ENCODE measurements at places on chromosomes 11 and 22.

- no peak for DNase-seq
Measured at GRCh38 chr22:30335236-30335635, 8.5 kb upstream of the TBC1D10A start.

DNA sequence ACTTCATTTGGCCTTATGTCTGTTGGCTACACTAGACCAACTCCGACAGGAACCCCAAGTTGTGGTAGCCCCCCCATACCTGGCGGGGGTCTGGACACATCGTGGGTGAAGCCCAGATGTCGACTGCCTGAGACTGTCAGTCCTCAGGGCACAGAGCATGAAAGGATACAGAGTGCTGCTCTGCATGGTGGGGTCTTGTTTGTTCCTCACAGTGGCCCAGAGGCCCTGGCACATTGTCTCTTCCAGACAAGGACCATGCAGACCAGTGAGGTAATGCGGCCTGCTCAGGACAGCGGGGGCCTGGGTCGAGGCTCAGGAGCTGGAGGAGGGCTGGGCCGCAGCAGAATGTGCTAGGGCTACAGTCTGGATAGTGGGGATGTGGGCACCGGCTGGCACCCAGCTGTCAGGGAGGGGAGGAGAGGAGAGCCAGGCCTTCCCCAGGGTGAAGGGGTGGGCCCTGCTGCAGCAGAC lies 14.6 kb downstream of the CAPN5 start:
- peak; percentile 19 for DNase-seq

DNA sequence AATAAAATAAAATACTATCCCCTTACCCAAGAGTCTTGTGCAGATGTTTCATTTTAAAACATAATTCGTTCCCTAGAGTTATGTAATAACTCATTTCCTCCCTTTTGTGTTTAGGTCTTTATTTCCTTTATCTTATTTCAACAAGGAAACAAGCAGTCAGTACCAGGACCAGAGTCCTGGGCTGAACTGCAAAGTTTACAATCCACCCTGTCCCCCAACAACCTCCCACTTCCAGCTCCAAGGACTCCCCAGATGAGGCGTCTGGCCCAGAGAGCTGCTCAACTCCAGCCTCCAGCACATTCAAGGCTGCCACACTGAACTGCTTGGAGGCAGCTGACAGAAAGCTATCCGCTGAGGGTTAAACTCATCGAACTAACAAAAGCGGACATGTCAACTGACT lies 4.5 kb downstream of the POLDIP3 start:
- DNase-seq: no peak

DNA sequence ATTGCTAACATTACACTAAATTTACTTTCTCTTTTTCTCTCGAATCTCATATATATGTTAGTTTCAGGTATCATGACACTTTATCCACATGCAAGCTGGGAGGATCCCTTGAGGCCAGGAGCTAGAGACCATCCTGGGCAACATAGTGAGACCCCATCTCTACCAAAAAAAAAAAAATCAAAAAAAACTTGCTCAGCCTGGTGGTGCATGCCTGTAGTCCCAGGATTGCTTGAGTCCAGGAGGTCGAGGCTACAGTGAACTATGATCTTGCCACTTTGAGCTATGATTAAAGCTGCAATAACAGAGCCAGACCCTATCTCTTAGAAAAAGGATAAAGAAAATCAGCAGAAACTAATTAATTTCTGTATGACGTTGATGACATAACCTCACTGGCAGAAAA lies 3.7 kb upstream of the UPK3A start:
- no peak for DNase-seq

DNA sequence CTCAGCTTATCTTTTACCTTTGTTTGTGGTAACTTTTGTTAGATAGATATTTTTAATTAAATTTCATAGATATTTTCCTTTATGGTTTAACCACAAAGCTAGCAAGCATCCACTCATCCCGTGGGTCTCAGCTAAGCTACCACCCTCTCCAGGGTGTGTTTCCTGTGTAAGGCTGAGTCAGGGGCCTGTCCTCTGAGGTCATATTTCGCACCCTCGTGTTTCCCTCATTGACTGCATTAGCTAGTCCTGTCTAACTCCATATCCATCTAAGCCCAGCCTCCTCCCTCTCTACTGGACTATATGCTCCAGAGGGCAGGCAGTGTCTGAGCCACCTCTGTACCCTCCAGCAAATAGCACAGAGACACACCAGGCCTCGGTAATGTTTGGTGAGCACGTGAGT lies 16.7 kb downstream of the XRRA1 start:
- no peak for DNase-seq

- DNase-seq: no peak
Measured at GRCh38 chr22:19769393-19769715, 8.8 kb downstream of the TBX1 start.

DNA sequence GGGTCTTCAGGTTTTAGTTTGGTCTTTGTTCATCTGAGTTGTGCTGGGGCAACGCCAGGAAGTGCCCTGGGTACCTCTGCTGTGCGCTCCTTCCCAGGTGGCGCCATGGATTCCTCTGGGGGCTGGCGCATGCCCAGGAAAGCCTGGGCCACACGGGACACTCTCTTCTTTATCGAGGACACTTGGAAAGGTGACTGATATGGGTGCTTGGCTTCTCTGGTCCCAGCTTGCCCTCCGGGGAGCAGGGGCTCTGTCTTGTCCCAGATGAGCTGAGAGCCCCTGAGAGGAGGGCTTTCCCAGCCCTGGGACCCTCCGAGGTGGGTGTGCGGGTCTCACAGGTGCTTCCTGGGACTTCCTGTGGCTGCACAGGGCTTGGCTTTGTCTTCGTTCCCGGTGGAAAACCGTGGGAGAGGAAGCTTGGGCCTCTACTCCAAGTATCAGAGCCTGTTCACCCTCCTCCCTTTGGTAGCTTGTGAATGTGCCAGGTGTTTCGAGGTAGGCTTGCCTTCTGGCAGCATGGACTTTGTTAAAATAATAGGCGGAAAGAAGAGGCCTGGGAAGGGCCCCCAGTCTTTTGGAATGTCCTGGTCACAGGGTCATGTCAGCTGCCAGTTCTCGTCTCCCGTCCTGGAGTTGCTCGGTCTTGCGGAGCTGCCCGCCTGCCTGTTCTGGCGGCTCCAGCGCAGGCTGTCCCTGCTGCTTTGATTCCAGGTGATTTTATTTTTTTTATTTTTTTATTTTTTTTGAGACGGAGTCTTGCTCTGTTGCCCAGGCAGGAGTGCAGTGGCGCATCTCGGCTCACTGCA lies 10.1 kb upstream of the NEAT1 start:
- DNase-seq: no peak

DNA sequence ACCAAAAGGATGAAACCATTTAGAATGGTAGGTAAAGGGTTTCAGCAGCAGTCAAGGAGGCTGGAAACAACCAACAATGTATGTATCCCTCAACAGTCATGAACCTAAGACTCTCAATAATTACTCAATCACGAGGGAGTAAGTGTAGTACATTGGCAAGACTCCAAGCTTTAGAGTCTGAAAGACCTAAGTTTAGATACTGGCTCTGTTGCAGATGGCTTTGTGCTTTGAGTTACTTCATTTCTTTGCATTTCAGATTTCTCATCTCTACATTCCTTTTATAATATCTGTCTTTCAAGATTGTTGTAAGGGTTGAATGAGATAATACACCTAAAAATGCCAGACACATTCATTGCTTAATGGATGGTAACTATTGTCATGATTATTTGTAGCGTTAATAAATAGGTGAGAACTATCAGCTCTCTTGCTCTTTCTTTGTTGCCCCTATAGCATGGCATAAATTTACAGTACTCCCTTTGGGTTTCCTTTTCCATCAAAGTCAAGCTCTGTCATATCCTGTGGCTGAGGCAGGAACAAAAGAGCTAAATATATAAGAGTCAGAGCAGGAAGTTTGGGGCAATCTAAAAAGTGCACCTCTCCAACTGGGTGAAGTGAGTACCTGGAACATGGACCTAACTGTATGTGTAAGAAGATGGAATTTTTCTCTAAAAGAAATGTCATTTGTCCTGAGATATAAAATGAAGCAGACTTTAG lies 228.2 kb upstream of the ZC3H12C start:
- DNase-seq: no peak

- DNase-seq: no peak
Measured at GRCh38 chr22:19967850-19968449, 26.3 kb upstream of the TXNRD2 start.

DNA sequence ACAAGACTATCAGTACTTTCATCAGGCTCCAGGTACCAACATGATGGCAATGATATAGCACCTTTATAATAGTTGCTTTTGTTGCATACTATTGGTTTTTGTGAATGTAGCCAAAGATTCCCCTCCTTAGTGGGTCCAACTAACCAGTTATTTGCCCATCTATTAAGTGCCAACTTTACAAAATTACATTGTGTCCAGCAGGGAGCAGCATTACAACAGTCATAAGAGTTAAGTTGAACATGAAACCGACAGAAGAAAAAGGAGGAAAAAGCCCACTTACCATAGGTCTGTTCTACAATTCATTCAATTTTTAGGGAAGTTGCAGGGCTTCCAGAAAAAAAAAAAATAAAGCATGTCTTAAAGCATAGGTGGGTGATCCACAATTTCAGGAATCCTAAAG lies 21.6 kb downstream of the IMMP1L start:
- DNase-seq: no peak

DNA sequence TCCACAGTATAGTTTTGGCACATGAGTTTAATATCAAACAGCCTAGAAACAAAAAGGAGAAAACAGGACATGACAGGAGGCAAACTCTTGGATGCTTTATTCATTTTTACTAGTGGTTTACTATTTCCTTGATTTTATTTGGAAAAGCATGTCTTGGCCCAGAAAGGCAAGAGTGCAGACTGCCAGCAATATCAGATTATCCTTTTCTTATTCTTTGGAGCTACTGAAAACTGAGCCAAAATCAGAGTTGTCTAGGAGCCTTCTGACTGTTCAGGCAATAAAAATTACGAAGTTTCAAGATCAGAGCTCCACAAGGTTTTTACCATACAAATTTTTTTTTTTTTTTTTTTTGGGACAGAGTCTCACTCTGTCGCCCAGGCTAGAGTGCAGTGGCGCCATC lies 16.0 kb downstream of the CELF1 start:
- no peak for DNase-seq

DNA sequence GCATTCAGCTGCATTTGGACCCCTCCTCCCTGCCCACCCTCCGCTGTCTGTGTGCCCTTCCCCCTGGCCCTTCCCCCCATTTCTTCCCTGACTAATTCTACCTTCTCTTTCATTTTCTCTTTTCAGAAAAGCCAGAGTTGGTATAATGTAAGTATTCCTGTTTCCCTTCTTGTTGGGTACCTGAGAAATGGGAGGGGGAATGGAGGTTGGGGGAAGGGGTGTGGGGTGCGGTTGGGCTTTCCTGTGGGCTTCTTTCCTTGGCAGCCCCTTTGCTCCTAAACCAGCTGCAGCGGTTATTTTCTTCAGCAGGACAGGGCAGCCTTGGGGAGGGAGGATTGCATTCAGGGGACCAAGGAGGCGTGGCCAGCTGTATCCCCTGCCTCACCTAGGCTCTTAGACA lies 70.2 kb downstream of the SCN3B start:
- no peak for DNase-seq

DNA sequence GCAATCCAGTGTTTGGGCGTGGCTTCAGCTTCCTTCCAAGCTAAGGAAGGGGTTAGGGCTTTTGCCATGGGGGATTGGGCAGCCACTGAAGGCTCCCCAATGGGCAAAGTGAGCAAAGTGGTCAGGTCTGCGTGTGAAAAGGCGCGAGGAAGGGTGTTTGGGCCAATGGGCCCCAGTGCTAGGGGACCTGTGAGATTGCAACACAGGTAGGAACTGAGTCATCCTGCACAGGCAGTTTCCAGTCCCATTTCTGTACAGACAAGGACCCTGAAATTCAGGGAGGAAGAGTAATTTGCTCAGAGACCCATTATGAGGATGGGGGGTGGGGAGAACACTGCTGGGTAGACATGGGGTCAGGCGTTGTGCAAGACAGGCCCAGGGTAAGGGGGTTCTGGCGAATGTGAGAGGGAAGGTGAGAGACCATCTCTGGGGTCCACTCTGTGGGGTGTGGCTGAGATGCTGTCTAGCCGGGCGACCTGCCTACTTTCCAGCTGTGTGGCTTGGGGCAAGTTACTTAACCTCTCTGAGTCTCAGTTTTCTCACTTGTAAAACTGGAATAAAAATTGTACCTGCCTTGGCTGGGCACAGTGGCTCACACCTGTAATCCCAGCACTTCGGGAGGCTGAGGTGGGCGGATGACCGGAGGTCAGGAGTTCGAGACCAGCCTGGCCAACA lies 7.3 kb downstream of the CCDC88B start:
- no peak for DNase-seq

DNA sequence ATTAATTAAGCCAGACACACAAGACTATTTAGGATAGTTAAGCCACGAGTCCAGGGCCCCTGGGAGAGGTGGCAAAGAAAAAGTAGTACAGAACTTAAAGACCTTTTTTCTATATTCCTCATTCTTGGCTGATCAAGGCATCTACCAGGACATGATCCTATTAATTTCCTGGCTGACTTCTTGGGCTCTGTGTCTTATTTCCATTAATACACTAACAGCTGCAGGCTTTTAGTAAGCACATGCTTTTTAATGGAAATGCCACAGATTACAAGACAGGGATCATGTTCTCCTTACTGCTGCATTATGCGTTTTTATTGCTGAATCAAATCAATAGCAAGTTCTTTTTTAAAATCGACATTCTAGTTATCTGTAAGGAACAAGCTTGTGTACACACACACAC lies 35.2 kb downstream of the BTG4 start:
- DNase-seq: no peak

GRCh38 chr11:2681408-2682145 lies 18.2 kb downstream of the KCNQ1OT1 start:
- DNase-seq: peak; percentile 3

- no peak for DNase-seq
Measured at GRCh38 chr22:50672471-50673230, at the start of gene SHANK3. Gene SHANK3 (plus strand): TSS chr22:50672823.

GRCh38 chr11:61569701-61570100 lies 11.2 kb downstream of the SYT7 start:
- DNase-seq: no peak

DNA sequence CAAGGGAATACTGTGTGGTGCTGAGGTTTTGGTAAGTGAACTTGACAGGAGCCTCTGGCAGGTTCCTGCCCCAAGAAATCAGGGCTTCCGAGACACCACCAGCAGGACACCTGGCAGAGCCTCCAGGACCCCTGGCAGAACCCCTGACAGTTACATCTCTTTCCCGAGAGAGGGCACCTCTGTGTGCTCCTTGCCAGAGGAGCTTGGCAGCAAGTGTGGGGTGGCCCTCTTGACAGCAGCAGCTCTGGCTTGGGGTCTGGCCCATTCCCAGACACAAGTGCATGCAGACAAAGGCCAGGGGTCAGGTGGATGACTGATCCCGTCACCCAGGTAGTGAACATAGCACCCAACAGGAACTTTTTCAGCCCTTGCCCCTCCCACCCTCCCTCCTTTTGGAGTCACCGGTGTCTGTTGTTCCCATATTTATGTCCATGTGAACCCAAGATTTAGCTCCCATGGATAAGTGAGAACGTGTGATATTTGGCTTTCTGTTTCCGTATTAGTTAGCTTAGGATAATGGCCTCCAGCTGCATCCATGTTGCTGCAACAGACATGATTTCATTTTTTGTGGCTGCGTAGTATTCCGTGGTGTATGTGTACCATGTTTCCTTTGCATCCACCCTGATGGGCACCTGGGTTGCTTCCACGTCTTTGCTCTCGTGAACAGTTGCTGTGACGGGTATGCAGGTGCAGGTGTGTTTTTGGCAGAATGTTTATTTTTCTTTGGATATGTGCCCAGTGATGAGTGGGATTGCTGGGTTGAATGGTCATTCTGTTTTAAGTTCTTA lies 21.2 kb upstream of the OSBPL5 start:
- no peak for DNase-seq
